ENCODE measurements at places on chromosomes 16 and 17.

DNA sequence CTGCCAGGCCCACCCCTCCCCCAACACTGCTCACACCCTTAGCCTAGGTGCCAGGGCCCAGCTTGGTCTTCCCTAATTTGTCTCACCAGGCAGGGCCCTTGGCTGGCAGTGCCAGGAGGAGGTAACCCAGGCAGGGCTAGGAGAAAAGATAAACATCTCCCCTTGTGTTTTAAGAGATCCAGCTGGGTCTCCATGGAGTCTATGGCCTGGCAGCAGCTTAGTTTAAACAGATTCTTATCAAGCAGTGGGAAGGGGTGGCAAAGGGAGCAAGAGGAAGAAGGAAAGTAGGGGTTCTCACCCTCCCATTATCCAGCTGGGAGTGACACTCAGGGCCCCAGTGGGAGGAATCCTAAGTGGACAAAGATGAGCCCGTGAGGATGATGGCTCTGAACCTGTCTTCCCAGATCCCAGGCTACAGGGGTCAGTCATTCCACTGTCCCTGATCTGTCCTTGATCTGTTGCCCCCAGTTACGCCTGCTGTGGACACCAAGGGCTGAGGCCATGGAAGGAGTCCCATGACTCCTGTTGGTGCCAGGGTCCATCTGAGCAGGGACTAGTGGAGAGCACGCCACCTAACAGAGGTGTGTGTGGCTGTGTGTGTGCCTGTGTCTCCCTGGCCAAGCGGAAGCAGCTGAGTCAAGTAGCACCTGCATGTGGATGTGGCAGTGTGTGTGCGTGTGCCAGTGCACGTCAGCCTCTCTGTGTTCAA, 47.4 kb upstream of the MEIOC start:
- DNase-seq, result no peak

- no peak for DNase-seq
These were observed 431 bp downstream of the DYNC1LI2 start for GRCh38 chr16:66751053-66751302.

DNA sequence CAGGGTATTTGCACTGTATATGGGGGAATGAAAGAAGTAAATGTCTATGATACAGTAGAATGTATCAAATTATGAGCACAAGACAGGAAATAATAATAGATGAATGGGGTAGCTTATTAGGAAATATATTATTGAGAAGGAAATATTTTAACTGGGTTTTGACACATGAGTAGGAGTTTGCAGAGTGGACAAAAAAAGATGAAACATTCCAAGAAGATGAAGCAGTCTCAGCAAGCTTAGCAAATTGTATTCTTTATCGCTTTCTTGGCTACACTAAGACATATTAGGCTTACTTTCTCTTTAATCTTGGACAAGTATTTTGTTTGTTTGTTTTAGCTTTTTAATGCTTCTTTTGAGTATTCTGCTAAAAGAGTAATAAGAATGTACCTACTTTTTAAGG, 1.3 kb upstream of the KRTAP4-9 start:
- no peak for DNase-seq

GRCh38 chr17:36657763-36658490, 56.5 kb downstream of the MRM1 start:
- DNase-seq, result peak; percentile 15

- peak; percentile 45 for DNase-seq
These were observed 322.1 kb downstream of the MAP2K4 start for GRCh38 chr17:12342609-12343435.

GRCh38 chr16:47493381-47494337, 32.5 kb downstream of the PHKB start:
- DNase-seq, result no peak

- DNase-seq, result no peak
These were observed 18.2 kb downstream of the DDX42 start for GRCh38 chr17:63792055-63792729.

GRCh38 chr17:2980211-2980903, 83.0 kb downstream of the OR1D5 start:
- DNase-seq, result no peak

GRCh38 chr17:66492561-66493005, 190.2 kb downstream of the PRKCA start:
- DNase-seq, result peak; percentile 50

- DNase-seq, result no peak
These were observed 26.9 kb upstream of the TENT4B start for GRCh38 chr16:50126183-50126582.

DNA sequence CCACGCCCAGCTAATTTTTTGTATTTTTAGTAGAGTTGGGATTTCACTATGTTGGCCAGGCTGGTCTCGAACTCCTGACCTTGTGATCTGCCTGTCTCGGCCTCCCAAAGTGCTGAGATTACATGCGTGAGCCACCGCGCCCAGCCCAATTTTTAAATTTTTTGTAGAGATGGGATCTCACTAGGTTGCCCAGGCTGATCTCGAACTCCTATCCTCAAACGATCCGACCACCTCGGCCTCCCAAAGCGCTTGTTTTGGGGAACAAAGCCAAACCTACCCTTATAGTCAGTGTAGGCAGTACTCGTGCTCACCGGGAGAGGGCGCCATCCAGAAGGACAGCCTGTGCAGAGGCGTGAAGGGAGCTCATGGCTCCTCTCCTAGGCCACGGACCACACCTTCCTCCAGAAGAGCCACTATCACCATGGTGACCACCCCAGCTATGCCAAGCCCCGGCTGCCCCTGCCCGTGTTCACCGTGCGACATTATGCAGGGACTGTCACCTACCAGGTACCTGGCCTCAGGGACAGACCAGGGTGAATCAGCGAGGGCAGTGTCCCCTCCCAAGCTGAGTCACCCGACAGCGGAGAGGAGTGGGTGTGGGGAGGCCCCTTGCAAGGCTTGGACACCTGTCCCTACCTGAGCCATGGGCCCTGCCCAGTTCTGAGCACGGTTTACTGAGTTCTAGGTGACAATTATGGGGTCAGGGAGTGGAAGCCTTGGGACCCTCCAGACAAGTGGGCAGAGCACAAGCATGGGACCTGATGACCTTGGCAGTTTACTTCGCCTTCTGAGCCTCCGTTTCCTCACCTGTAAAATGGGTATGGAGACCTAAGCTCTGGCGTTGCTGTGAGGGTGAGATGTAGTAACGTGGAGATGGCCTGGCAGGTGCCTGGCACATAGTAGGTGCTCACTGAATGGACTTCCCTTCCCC, 13.7 kb downstream of the MYO15B start:
- peak; percentile 52 for DNase-seq

- no peak for DNase-seq
These were observed 178.5 kb upstream of the RPL38 start for GRCh38 chr17:74024871-74025531.

- DNase-seq, result no peak
These were observed 167.8 kb downstream of the IRF8 start for GRCh38 chr16:86066811-86067210.

- DNase-seq, result no peak
These were observed 184.4 kb downstream of the RPTOR start for GRCh38 chr17:80729016-80729415.

DNA sequence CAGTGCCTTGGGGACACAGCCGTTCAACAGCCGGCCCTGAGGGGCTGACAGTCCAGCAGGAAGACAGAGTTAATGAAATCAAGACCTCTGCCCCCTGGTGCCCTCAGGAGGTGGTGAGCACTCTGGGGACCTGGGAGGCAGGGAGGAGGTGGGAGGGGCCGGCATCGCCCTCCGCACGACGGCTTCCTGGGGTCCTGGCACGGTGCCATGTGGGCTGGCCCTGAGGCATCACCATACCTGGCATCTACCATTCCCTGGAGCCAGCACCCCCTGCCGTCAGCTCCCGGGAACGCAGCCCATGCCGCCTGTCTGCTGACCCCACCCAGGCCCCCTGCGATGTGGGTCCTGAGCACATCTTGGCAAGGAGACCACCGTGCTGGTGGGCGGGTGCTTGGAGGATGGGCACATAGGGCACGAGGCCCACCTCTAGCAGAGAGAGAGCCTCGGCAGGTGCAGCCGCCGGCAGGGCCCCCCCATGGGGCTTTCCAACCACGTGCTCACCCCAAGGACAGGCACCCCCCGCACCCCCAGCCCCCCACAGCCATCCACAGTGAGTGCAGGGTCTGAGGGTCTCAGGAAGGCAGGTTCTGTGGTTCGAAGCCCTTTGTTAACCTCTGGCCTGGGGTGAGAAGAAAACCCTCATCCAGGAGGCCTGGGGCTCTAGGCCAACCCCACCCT, 52.5 kb downstream of the ZFPM1 start:
- peak; percentile 14 for DNase-seq

DNA sequence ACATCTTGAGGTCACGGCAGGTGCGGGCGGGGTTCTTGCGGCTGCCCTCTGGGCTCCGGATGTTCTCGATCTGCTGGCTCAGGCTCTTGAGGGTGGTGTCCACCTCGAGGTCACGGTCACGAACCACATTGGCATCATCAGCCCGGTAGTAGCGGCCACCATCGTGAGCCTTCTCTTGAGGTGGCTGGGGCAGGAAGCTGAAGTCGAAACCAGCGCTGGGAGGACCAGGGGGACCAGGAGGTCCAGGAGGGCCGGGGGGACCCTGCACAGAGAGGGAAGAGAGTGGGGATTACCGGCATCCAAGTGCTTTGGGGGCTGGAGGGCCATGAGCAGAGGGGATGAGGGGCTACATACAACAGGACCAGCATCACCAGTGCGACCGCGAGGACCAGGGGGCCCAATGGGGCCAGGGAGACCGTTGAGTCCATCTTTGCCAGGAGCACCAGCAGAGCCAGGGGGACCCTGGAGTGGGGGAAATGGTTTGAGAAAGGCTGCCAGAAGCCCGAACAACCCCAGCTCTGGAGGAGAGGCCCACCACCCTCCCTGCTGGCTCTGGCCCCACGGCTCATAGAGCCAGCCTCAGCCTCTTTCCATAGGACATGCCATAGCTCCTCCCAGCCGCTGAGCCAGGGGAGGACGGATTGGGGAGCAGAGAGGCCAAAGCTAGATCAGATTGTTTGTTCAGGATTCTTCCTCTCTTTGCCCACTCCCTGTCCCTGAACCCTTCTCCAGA, 14.6 kb downstream of the COL1A1 start:
- peak; percentile 75 for DNase-seq

- DNase-seq, result peak; percentile 28
These were observed 9.9 kb upstream of the KDM8 start for GRCh38 chr16:27193300-27193990.

DNA sequence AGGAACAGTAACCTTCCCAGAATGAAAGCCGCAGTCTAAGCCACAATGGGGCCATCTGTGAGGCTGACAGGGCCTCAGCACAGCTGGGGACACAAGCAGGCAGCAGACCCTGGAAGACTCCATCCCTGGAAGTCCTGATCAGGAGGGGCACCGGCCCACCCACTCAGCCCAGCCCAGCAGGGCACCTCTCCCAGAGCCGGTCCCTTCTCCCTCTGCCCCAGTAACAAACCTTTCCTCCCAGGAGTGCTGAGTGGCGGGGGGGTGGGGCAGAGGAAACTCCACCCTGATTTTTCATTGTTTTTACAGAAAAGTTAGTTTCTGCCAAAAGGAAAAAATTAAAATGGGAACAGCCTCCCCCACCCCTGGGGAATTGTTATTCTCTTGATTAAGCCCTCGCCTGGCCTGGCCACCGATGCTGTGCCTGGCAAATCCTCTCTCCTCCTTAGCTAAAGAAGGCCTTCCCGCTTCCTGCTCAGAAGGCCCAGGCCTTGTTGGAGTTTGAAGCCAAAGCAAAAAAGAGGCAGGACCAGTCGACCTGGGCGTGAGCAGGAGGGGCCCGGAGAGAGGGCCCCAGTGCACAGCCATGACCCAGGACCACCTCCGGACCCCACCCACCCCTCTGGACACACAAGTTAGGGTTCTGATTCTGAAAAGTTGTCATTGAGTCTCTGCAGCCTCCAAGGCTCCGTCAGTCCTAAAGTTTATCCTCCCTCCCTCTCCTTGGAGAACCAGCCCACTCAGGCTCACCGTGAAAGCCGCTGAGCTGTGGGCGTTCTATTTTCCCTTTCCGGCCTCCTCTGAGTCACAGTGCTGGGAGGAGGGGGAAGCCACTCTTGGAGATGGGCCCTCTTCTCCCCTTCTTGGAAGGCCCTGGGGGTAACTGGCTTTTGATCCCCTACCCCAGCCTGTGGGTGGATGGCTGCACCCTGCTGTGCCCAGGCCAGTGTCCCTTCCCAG, 128.4 kb upstream of the TNRC6C start:
- DNase-seq, result peak; percentile 72

DNA sequence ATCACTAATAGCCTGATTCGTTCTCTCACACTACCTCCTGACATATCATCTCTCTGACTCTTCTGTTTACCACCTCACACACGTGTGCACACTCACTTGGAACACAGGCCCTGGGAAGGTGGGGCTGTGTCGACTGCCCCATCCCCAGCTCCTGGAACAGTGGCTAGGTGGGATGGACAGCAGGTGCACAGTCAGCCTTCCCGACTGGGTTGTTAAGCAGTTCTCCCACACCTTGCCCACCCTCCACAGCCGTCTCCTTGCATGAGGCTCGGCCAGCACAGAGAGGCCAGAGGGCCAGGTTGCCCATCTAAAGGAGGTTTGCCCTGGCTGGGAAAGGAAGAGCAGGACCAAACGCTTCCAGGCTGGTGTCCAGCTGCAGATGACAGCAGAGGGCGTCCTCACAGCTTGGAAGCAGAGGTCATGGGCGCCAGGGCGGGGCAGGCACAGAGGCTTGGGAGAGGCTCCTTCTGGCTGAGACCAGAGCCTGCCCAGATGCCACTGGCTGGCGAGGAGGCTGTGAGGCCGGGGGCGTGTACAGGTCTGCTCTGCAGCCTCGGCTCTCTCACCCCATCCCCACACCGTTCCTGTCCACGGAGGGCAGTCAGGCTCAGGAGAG, 92.8 kb downstream of the AMFR start:
- peak; percentile 55 for DNase-seq

DNA sequence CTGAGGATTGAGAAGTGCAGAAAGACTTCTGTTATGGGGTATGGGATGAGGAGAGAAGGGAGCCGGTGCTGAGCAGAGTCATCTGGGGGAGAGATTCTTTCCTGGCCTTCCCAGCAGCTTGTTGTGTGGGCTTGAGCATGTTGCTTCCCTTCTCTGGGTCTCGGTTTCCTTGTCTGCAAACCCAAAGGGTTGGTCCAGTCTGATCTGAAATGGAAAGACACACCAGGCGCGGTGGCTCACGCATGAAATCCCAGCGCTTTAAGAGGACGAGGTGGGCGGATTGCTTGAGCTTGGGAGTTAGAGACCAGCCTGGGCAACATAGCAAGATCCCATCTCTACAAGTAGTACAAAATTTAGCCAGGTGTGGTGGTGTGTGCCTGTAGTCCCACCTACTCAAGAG, 6.0 kb downstream of the SOCS3 start:
- no peak for DNase-seq

DNA sequence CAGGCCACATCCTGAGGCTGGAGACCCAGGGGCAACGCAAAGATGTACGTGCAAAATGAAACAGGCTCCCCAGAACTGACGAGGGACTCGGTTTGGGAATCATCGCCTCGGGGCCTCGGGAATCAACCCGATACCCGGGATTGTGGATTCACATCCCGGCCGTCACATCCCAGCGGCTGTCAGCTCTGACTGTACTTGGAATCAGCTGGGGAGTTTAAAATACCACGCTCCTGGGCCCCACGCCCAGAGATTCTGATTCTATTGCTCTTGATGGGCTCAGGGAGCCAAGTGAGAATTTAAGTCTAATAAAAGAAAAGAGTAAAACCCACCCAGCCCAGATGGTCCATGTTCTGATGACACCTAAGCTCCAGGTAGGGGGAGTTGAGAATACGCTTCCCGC, 42.2 kb downstream of the MRM3 start:
- DNase-seq, result no peak

GRCh38 chr17:21242026-21242697, 11.0 kb downstream of the NATD1 start:
- DNase-seq, result peak; percentile 5

GRCh38 chr17:83146347-83146746, 66.9 kb downstream of the METRNL start:
- no peak for DNase-seq
